ENCODE measurements at places on chromosomes 4 and X.

DNA sequence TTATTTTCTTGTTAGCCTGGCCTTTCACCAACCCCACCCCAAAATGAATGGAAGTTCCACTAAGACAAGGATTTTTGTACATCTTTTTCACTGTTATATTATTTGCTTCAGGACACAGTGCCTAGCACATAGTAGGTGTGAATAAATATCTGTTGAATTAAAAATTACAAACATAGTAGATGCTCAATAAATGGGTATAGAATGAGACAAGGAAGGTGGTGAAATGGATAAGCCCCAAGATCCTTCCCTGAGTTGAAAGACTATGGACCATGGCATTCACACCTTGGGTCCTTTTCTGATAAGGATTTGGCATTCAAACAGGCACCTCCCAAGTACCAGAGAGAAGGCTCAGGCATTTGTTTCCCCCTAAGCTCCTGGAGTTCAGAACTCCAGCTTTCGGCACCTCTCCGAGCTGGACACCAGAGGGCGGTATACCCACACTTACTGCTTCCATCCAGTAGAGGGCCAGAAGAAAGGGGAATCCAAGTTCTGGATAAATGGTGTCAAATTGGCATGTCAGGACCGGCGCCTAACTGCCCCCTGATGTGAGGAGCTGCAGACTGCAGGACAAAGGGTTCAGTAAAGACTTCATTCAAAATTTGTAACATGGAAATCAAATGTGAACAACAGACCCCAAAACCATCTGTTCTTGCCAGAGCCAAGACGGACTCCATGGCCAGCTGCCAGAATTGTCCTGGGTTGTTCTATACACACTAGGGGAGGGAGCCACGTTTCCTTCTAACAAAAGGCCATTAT lies 193.0 kb downstream of the GPC3 start:
- peak; percentile 60 for DNase-seq

DNA sequence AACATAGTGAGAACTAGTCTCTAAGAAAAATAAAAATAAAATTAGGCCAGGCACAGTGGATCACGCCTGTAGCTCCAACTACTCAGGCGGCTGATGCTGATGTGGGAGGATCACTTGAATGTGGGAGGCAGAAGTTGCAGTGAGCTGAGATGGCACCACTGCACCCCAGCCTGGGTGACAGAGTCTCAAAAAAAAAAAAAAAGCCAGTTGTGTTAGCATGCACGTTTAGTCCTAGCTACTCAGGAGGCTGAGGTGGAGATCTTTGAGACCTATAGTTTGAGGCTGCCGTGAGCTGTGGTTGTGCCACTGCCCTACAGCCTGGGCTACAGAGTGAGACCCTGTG lies 2.5 kb downstream of the DCK start:
- DNase-seq = no peak

GRCh38 chr4:5789141-5789540 lies 78.1 kb downstream of the EVC start:
- DNase-seq = no peak

- no peak for DNase-seq
Observed at GRCh38 chr4:180190382-180190781, 2052.8 kb upstream of the TENM3 start.

- no peak for DNase-seq
Observed at GRCh38 chr4:179855469-179855868, 2387.7 kb upstream of the TENM3 start.

- no peak for DNase-seq
Observed at GRCh38 chrX:132676102-132676501, 187.3 kb upstream of the MBNL3 start.

DNA sequence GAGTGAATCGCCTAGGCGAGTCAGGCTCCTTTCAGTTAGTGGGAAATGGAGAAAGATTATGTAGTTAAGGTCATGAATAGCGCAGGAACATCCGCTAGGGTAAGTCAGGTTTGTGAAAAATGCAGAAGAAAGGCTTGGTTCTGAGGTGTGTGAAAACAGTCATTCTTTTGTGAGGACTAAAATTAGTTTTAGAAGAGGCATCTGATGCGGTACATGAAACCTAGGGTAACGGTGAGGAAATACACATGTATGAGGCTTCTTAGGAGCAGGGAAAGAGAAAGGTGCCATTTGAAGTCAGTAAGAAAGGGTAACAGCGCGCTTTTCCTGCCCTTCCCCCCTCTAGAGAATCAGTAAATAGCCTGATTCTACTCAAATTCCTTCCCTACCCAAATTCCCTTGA lies 570 bp upstream of the RNF128 start:
- DNase-seq = no peak

GRCh38 chr4:106268786-106269185 lies 47.2 kb downstream of the TBCK start:
- DNase-seq = no peak
